ENCODE measurements at places on chromosomes 7 and 10. TPM values are rescaled to one million over a fixed set of nuclear protein-coding genes. Genes with fewer than 3 reads are reported as not detected.
A peak's percentile ranks its signal among the peaks of the same experiment; 100 is the strongest.

CYP3A7 gene
- total RNA-seq, result not detected

DNA sequence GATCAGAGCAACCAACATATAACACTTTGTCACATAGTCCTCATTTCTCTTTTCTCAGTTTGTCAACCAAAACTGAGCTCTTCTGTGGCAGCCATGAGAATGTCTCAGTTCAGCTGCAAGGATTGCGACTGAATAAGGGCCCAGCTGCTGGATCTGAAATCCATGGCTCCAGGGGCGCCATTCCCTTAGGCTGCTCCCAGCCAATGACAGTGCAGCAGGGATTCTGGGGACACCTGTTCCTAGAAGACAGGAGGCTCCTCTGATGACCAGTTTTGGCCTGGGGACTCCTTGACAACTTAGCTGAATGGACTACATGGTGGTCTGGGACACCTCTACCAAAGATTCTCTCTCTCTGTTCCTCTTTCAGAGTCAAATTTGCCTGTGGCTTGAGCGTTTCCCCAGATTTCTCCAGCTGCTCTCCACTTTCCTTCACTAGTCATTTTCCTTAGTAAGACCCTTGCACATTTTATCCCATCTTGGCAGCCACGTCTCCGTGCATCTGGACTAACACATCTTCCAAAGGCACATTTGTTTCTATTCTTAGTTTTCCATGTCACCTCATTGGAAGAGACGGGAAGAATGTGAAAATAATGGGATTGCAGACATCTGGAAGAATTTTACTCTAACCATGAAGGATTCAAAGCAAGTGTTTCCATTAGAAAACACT, 28.1 kb upstream of the KIF5B start:
- no peak overlapping the region for H3K4me3 ChIP-seq
- H3K36me3 ChIP-seq, result no peaks in the 10 kb centered on the region
- no peak overlapping the region for H3K27ac ChIP-seq
- DNase-seq, result no peak
- no peaks in the 10 kb centered on the region for H3K27me3 ChIP-seq
- H3K4me1 ChIP-seq, result no peaks in the 10 kb centered on the region

PIK3AP1 gene
- 2.9 TPM for total RNA-seq

GRCh38 chr10:101237982-101238731, 8.9 kb upstream of the LBX1 start:
- no peak overlapping the region for H3K4me3 ChIP-seq
- no peak for DNase-seq
- H3K27ac ChIP-seq, result no peak overlapping the region
- peaks cover 16% of the 10 kb centered on the region for H3K4me1 ChIP-seq
- H3K27me3 ChIP-seq, result peaks cover 36% of the 10 kb centered on the region
- H3K36me3 ChIP-seq, result no peaks in the 10 kb centered on the region

- H3K4me1 ChIP-seq, result no peaks in the 10 kb centered on the region
- no peak for DNase-seq
- no peaks in the 10 kb centered on the region for H3K36me3 ChIP-seq
- no peaks in the 10 kb centered on the region for H3K27me3 ChIP-seq
Observed at GRCh38 chr7:128152721-128153120, 88.4 kb upstream of the LEP start.

GRCh38 chr10:73182568-73182967, 14.6 kb downstream of the FAM149B1 start:
- H3K36me3 ChIP-seq, result peaks cover 23% of the 10 kb centered on the region
- H3K27me3 ChIP-seq, result no peaks in the 10 kb centered on the region
- H3K4me3 ChIP-seq, result no peak overlapping the region
- no peak for DNase-seq

RALA gene
- total RNA-seq, result 24.8 TPM

GRCh38 chr10:28619455-28619854, 57.9 kb upstream of the BAMBI start:
- H3K27ac ChIP-seq, result no peak overlapping the region
- peaks cover 22% of the 10 kb centered on the region for H3K36me3 ChIP-seq
- H3K4me3 ChIP-seq, result no peak overlapping the region
- H3K27me3 ChIP-seq, result no peaks in the 10 kb centered on the region
- DNase-seq, result no peak

PCLO gene
- not detected for total RNA-seq

ARMS2 gene
- total RNA-seq, result not detected

DNA sequence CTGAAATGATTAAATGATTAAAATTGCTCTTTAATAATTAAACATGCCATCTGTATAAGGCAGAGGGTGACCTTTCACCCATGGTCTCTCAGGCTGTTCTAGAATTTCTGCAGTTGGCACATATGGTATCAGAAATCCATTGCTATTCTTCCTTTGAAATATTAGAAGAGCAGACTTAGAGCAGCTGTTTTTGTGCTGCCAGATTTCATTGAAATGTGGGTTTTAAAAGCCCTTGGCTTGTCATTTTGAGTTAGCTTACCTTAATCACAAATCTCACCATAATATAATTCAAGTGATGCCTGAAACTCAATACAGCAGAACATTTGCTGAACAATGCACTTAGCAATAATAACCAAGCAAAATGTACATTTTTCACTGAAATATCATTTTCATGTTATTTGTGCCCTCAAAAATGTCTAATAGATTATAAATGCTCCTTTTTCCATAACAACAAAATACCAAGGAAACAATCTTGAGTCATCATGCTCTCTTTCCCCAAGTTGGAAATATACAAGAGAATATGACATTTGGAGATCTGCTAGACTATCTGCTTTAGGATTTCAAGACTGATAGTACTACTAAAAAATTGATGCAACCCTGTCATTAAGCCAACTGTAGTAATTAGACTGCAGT, 16.1 kb upstream of the PTTG1IP2 start:
- H3K4me1 ChIP-seq, result no peaks in the 10 kb centered on the region
- no peak for DNase-seq
- H3K4me3 ChIP-seq, result no peak overlapping the region
- H3K36me3 ChIP-seq, result no peaks in the 10 kb centered on the region
- no peak overlapping the region for H3K27ac ChIP-seq
- no peaks in the 10 kb centered on the region for H3K27me3 ChIP-seq

DNA sequence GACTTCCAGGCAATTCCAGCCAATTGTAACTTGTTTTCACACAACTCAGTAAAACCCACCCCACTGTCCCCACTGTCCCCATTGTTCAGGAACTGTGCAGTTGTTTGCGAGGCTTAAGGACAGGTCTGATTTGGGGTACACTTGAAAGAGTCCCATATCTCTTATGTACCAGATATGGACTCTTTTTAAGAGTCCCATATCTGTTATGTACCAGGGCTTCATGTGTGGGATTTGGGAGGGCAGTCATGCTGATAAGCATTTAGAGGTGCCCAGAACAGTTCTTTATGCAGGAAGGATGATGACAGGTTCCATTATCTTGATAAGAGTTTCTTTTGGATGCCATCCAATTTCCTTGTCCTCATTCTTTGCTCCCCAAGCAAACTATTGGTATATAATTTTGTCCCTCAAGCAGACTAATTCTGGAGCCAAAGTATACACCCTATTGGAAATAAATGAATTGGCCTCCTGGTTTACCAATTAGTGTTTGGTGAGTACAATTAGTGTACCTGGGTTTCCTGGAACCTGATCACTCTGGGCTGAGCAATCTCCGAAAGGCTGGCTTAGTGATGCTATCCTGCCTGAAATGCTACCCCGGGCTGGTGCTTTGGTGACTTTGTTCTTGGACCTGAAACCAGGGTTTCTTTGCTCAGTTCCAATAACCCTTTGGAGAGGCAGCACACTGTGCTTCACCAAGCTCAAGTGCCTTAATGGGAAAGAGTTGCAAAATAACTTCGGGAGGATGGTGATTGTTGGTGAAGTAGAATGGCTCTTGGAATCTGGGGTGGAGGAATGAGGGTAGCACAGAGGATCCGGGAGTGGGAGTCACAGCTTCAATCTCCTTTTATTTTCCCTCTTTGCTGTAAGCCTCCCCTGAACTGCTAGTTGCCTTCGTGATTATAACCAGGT, 6.2 kb upstream of the DMBT1 start:
- no peaks in the 10 kb centered on the region for H3K27me3 ChIP-seq
- no peak overlapping the region for H3K4me3 ChIP-seq
- no peak overlapping the region for H3K27ac ChIP-seq
- H3K36me3 ChIP-seq, result no peaks in the 10 kb centered on the region
- peaks cover 18% of the 10 kb centered on the region for H3K4me1 ChIP-seq

DNA sequence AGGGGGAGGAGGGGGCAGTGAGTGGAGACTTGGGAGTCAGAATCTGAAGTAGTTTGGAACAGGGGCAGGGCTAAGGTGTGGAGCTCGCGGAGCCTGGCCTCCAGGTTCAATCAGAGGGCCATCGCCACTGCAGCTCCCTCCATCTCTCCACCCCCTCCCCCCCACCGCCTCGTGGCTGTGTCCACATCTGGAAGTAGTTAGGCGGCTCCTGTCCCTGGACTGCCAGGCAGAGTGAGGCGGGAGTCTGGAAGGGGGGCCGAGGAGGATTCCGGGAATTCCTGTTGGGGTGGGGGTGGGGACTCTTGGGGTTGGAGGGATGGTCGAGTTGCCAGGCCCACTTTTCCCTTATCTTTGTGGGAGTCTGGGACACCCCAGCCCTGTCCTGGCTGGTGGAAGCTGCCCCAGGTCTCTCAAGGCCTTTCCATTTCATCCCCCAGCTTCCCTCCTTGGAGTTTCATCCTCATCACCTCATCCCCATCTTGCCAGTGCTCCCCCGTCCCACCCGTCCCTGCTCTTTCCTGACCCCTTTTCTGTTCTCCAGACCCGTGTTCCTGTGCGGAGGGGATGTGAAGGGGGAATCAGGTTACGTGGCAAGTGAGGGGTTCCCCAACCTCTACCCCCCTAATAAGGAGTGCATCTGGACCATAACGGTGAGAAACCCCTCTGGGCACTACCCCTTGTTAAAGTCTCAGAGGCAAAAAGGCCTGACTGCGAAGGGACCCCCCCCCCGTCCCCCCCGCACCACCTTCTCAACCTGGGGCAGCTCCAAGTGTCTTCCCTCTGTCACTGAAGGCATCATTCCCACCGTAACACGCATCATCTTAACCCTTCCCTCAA, 944 bp downstream of the PCOLCE start:
- H3K27me3 ChIP-seq, result no peaks in the 10 kb centered on the region
- H3K27ac ChIP-seq, result peak overlapping the region; percentile 67
- peaks cover 6% of the 10 kb centered on the region for H3K4me1 ChIP-seq
- H3K4me3 ChIP-seq, result peak overlapping the region; percentile 66
- DNase-seq, result no peak

DNA sequence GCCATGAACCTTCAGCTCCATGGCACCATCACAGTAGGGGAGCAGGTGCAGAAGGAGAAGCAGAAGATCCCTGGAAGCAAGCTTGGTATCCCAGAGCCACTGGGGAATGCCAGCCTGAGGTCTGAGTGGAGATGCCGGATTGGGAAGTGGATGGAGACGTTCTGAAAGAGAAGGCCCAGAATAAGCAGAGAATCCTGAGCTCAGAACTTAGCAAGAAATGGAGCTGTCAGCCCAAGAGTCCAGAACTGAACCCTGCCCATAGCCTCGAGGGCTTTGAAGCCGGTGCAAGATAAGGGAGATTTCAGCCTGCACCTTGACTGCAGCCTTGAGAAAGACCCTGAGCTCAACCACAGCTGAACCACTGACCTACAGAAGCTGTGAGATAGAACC, 13.9 kb upstream of the GDF10 start:
- H3K36me3 ChIP-seq, result no peaks in the 10 kb centered on the region
- no peaks in the 10 kb centered on the region for H3K27me3 ChIP-seq
- H3K4me1 ChIP-seq, result peaks cover 25% of the 10 kb centered on the region
- H3K27ac ChIP-seq, result no peak overlapping the region
- no peak overlapping the region for H3K4me3 ChIP-seq

TAS2R4 gene
- total RNA-seq, result 6.3 TPM

- no peak overlapping the region for H3K27ac ChIP-seq
- no peak for DNase-seq
- no peaks in the 10 kb centered on the region for H3K27me3 ChIP-seq
- H3K36me3 ChIP-seq, result no peaks in the 10 kb centered on the region
- H3K4me3 ChIP-seq, result no peak overlapping the region
- no peaks in the 10 kb centered on the region for H3K4me1 ChIP-seq
Observed at GRCh38 chr10:63456437-63457210, 9.2 kb downstream of the JMJD1C start.

CYP2C19 gene
- total RNA-seq, result not detected

SERPINE1 gene
- total RNA-seq, result 0.20 TPM

DNA sequence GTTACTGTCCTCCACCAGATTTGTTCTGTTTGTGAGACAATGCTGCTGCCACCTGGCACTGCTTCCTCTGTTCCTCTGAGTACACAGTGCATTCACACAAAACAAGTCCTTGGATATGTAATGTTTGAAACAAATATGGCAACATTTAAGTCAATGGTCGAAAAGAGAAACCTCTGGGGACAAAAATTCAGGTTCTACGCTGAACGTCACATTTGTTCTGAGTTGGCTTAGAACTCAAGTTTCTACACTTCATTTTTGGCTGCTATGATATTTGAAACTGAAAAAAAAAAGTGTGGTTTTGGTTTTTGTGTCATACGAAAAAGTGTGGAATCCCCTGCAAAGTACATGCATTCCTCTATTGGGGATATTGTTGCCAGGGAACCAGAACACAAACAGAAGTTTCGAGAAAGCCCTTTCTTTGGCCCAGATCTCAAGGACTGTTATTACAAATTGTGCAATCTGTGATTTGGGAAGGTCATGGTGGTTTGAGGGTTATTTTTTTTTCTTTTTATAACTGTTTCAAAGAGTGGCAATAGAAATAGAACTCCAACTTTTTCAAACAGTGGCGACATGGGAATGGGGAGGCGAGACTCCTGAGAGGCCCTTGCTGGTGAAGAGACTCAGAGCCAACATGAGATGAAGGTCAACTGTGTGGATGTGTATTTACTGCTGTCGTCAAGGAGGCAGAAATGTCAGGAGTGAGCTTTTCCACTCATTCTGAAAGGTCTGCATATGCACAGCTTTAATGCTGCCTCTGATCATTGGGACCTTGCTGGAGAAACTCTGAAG, 127.5 kb downstream of the CUBN start:
- DNase-seq, result no peak
- peaks cover 35% of the 10 kb centered on the region for H3K4me1 ChIP-seq
- no peaks in the 10 kb centered on the region for H3K36me3 ChIP-seq
- H3K27ac ChIP-seq, result peak overlapping the region; percentile 67
- H3K4me3 ChIP-seq, result no peak overlapping the region

PKD2L1 gene
- total RNA-seq, result not detected

AGAP5 gene
- 9.1 TPM for total RNA-seq

DGKB gene
- not detected for total RNA-seq

GRCh38 chr7:96319439-96319838, 2.5 kb downstream of the SLC25A13 start:
- H3K27ac ChIP-seq, result no peak overlapping the region
- H3K27me3 ChIP-seq, result no peaks in the 10 kb centered on the region
- H3K4me1 ChIP-seq, result peaks cover 12% of the 10 kb centered on the region
- H3K4me3 ChIP-seq, result no peak overlapping the region

GRCh38 chr10:102583435-102584417, 60.6 kb upstream of the TRIM8 start:
- H3K4me3 ChIP-seq, result no peak overlapping the region
- no peaks in the 10 kb centered on the region for H3K27me3 ChIP-seq
- no peaks in the 10 kb centered on the region for H3K4me1 ChIP-seq
- no peaks in the 10 kb centered on the region for H3K36me3 ChIP-seq
- peak; percentile 76 for DNase-seq

MKX gene
- not detected for total RNA-seq

All from naive thymus-derived CD4-positive, alpha-beta T cell (primary cell).